ENCODE measurements at places on chromosomes 1 and 21.

DNA sequence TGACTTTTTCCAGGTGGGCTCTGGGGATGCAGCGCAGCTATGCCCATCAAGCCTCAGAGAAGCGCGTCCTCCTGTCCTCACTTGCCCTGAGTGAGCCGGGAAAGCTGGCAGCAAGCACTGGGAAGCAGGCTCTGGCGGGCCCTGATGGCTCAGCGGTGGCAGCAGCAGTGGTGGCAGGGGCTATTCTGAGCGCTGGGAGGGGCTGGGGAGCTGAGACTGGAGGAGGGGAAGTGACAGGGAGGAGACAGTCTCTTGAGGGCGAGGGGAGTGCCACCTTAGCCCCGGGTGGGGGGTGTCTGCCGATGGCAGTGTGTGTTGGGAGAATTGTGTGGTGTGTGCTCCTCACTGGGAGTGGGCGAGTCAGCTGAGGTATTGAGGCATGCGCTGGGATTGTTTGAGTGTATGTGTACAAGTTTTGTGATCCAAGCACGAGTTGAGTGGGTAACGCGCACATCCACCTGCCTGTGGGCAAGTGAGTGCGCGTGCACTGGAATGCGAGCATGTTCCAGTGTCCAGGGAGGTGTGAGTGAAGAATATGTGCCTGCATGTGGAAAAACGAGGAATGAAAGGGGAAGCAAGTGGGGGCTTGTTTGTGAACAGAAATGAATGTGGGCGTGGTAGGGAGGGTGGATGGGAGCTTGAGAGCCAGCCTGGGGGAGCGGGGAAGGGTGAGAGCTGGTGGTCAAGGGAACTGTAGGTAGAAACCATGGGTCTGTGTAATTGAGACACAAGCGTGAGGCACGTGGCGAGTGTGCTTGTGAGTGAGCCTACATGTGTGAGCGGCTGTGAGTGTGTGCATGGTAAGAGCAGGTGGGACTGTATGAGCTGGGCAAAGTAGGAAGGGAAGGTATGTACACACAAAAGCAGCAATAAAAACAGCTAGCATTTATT lies 2.9 kb upstream of the FOXO6 start:
- no peak for DNase-seq

DNA sequence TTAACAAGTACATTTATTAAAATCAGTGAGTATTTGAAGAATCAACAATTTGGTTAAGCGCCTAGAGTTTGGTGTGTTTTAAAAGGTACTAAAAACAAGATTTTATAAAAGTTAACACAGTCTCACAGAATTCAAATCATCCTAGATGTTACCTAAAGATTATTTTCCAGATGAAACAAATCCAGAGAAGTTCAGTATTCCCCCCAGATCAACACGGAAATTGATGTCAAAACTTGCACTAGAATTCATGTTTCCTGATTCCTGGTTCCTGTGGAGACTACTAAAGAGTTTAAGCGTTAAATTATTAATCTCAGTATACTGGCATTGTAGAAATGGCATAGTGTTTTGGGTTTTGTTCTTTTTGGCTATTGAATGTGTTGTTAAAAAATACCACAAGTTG lies 1.4 kb downstream of the PTBP2 start:
- no peak for DNase-seq

DNA sequence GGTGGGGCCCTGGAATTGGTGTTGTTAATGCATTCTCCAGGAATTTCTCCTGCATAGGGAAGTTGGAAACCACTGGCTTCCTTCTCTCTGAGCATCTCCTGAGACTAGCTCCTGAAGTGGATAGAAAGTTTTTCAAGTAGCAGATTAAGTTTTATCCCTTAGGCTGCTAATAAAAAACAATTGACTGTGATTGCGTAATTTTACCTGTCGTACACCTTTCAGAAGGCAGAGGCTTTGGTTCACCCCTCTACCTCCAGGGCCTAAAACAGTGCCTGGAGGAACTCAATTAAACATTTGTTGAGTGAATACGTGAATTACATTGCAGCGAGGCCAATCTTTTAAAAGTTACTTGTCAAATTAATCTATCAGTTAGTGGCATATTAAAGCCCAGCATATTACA lies 3.4 kb downstream of the ITSN1 start:
- no peak for DNase-seq

DNA sequence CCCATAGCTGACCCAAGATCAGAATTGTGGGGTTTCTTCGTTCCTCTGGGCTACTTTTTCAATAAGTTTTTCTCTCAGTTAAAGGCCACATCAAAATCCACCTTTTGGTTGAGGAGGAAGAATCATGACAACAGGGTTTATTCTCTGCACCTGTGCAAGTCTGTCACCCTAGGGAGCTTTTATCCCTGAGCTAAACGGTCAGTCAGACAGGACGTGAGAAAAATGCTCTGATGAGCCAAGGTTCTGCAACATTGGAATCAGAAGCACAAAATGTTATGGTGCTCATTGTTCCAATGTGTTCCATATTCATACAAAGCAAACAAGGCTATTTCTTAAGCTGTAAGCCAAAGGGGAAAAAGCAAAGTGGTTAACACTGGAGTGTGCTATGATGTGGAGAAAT lies 7.4 kb upstream of the ERICH3 start:
- DNase-seq = no peak
